ENCODE measurements at places on chromosomes 1 and 21.

GRCh38 chr1:63917571-63918417 is 144.0 kb downstream of the ROR1 start:
- DNase-seq, result no peak

DNA sequence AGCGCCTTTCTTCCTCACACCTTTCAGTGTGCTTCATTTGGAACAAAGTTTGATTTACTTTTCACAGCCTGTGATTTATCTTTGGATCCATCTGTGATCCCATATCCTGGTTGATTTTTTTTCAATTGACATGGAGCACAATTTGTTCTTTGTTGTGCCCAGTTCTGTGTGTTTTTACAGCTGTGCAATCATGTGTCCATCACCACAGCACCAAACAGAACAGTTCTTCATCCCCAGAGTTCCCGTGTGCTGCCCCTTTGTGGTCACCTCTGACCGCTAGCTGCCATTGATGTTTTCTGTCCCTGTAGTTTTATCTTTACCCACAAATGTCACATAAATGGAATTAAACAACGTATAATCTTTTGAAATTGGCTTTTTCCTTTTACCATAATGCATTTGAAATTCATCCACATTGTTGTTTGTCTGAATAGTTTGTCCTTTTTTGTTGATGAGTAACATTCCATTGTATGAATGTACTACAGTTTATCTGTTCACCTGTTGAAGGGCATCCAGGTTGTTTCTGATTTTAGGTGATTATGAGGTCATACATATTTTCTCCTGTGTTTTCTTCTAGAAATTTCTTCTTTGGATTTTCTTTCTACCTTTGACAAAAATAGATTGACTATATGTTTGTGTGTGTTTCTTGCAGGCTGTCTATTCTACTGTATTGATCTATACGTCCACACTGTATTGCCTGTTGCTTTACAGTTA is 17.4 kb downstream of the MIGA1 start:
- DNase-seq, result no peak

DNA sequence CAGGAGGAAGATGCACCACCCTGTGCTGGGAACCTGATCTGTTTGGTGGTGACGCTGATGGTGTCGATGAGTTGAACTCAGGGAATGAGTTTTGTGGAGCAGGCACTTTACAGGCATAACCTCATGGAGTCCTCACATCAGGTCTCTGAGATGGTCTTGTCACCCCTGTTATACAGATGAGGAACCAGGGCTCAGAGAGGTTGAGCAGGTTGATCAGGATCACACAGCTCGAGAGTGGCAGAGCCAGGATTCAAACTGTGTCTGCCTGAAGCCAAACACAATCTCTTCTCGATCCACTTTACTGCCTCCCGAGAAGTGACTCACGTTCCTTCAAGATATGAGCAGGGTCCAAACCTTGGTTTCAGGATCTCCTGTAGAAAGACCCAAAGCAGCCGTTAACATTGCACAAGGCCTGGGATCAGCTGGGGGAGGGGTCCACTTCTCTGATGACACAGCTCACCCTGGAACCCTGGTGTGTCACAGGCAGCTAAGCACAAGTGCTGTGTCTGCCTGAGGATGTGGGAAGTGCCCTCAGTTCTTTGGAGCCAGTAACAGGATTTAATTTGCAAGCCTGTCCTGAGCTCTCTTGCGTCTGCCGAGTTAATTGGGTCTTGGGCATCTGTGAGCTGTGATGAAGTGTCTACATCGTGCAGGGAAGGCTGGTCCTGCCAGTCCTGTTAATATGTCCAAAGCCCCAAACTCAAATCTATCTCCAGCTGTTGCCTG is 65.4 kb upstream of the STUM start:
- no peak for DNase-seq

DNA sequence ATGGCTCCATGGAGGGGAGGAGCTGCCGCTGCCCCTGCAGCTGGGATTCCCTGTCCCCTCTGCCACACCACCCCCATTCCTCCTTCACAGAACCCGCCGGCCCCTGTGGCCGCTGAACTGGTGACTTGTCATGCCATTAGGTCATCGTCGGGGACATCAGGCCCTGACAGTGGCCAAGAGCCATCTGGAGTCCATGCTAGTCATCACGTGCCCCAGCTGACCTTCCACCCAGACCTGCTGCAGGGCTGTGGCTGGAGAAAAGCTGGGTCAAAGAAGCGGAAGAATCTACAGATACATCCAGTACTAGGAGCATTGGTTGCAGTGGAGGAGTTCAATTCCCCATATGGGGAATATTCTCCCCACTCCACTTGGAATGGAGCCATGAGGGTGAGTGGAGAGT is 78.1 kb downstream of the KCNJ15 start:
- DNase-seq, result no peak

GRCh38 chr1:167751676-167752075 is 29.9 kb downstream of the MPZL1 start:
- DNase-seq, result no peak

DNA sequence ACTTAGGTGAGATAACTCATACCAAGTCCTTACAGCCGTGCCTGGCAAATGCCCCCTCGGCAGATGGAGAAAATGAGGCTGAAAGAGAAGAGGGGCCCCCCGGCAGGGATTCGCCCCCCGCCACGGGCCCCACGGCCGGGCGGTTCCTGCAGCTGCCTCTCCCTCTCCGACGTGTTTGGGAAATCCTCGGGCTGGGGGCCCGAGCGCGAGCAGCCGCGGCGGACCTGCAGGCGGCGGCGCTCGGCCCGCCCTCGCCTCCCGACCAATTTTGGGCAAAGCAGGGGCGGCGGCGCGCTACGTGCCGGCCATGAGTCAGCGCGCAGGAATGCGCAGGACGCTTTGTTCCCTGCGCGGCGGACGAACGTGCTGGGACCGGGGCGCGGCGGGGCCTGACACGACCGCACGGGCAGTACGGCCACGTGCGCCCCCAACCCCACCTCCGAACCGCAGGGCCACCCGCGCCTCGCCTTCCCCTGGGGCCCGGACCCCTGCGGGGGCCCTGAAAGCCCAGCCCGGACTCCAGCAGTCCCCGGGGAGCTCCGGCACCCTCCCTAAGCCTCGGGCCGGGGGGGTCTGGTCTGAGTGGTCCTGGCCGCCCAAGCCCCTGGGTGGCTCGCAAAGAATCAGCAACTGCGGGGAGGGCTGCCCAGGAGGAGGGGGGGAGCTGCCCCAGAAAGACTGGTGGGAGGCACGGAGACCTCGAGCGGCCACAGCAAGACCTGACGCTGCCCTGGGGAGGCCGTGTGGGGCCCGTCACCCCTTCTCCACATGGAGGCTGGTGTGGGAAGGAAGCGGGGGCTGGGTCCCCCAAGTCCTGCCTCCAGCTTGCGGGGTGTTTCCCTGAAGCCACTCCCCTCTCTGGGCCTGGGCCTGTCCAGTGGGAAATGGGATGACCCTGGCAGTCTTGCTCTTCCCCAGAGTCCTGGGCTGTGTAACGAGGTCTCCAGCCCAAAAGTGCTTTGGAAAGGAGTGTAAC is 11.9 kb upstream of the EDN2 start:
- DNase-seq, result peak; percentile 79

DNA sequence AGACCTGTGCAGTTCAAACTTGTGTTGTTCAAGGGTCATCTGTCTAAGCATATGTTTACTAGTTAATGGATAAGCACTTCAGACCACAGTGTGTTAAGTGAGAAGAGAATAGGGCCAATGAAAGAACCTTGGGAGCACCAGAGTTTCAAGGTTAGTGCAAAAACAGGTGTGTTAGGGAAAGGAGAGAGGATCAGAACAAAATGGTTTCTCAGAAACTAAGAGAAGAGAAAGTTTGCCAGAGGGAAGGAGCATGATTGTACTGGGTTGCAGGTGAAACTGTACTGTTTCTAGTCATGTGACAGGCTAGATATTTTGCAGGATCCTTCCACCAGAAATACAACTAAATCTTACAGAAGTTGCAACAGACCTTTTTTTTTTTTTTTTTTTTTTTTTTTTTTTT is 23.3 kb downstream of the RPRD2 start:
- no peak for DNase-seq

- DNase-seq, result no peak
Measured at GRCh38 chr1:74222701-74223100, 12.5 kb upstream of the TNNI3K start.

DNA sequence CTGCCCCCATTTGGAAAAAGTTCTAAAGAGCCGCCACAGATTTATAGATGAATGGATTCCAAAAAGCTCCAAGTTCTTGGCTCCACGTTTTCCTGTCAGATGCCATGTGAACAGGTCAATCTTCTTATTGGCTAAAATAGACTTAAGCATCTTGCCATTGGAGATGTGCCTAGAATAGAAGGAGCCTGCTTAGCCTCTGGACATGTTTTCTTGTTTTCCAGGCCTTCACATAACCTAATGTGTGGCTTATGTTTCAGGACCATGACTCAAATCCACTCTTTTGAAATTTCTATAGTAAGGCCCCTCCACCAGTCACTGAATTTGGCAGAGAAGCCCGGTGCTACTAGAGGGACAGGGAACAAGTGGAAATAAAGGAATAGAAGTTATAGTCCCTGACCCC is 31.5 kb downstream of the PHC2 start:
- DNase-seq, result no peak

DNA sequence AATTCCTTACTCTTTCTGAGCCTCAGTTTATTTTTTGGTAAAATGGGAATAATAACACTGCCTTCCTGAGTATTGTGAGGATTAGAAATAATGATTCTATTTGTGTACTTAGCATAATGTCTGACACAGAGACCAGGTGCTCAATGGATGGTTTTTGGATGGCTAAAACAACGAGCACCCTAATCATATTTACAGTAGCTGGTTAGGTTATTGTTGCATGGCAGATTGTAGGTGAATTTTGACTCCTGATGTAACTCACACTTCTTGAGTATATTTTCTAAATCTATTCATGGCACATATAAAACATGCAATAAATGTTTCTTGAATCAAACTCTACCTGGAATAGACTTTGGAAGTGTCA is 11.9 kb upstream of the DUSP10 start:
- no peak for DNase-seq

DNA sequence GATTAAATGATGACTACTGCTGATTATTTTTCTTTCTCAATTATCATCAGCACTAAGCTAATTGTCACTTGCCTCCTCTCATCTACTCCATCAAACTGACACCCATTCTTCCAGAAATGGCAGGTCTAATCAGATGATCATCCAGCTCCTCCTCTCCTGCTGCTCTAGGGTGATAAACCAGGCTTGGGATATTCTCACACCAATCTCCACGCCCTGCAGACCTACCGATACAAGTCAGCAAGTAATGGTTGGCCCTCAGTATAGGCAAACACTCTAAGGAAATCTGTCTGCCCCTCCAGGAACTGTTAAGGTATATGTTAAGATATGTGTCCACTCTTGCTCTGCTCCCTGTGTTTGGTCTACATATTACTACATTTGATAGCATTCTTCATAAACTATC is 36.3 kb upstream of the C1orf21 start:
- DNase-seq, result no peak

DNA sequence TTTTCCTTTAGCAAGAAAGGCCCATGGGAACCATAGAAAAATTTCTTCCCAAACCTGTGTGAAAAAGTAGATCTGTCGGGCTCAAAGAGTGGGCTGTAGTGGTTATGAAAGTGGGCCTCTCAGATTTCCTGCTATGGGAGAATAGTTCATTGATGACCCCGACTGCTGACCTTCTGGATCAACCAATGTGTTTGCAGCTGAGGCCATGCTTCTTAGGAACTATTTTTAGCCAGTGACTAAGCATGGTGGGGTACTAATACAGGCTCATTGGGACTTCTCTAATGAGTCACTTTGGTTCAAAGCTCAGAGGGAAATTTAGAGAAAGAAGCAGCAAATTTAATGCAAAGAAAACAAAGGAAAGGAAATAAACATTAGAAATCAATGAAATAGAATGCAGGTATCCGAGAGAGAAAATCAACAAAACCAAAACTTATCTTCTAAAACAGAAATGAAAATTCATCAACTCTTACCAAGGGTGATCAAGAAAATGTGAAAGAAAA is 12.6 kb upstream of the PSMA5 start:
- peak; percentile 59 for DNase-seq
